ENCODE measurements at places on chromosomes 1 and 21. TPM values are rescaled to one million over a fixed set of nuclear protein-coding genes. Genes with fewer than 3 reads are reported as not detected.

Gene LINGO4
- not detected for total RNA-seq

DNA sequence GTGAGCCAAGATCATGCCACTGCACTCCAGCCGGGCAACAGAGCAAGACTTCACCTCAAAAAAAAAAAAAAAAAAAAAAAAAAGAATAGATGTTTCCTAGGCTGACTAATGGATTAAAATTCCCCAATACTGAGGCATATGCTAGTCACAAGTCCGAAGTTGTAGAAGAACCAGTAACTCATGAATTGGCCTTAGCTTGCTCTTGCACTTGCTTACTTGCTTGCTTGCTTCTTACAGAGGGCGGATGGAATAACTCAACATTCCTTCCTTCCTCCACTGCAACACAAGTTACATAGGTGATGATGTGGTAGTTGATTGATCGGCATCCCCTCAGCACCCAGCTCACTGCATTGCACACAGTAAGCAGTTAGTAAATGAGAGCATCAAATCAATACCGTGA lies 2.8 kb upstream of the TARS2 start:
- H3K27ac ChIP-seq: no peak overlapping the region
- no peak for DNase-seq
- no peaks in the 10 kb centered on the region for H3K36me3 ChIP-seq

DNA sequence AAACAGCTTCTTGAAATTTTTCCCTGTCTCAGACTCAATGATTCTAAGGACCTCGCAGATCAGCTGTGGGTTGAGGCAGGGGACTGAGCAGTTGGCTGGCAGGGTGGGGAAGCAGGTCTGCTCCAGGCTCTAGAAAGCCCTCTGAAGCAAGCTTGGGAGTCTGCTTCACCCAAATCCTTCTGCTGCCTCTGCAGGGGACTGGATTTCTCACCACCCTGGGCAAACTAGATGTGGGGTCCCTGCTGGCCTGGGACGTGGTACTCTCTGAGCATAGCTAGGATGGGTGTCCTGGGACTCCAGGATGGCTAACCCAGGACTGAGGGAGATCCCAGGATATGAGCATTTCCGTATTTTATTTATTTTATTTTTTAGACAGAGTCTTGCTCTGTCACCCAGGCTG lies 89.3 kb downstream of the LAMC2 start:
- H3K4me1 ChIP-seq: no peaks in the 10 kb centered on the region
- H3K4me3 ChIP-seq: no peak overlapping the region
- H3K27me3 ChIP-seq: no peaks in the 10 kb centered on the region
- DNase-seq: no peak

DNA sequence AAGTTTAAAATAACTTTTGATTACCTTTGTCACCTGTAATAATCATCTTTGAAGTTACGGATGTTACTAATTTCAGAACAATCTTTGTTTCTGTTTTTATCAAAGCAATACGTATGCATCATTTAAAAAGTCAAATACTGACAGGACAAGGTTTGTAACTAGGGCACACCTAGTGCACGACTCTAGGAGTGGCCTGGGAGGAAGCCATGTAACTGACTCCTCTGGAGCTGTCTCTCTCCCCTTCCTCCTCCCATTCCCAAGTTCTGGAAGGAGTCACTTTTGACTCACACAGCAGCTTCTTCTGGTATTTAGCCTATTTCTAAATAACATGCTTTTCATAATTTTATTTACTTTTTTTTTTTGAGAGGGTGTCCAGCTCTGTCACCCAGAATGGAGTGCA lies 11.8 kb upstream of the RAP1GAP start:
- no peaks in the 10 kb centered on the region for H3K27me3 ChIP-seq
- H3K27ac ChIP-seq: no peak overlapping the region
- H3K4me1 ChIP-seq: no peaks in the 10 kb centered on the region
- H3K36me3 ChIP-seq: peaks cover 3% of the 10 kb centered on the region
- DNase-seq: no peak

DNA sequence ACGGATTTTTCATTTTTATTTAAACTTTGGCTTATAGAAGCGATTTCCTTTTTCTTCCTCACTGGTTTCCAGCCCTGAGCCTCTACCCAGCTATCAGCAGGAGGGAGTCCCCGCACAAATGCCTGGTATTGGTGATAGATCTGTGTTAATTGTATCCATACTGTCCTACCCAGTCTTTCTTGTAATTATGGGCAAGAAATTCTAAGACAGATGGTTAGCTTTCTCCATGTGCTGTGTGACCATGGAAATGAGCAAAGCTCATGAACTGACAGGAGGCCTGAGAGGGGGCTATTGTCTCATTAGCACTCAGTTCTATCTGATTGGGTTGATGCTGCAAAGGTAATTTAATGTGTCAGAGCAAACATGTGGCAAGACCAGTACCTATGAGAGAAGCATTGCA lies 108.1 kb upstream of the IVNS1ABP start:
- H3K4me1 ChIP-seq: no peaks in the 10 kb centered on the region
- no peaks in the 10 kb centered on the region for H3K36me3 ChIP-seq

- peak; percentile 36 for DNase-seq
- H3K4me1 ChIP-seq: no peaks in the 10 kb centered on the region
- no peak overlapping the region for H3K4me3 ChIP-seq
- H3K27ac ChIP-seq: no peak overlapping the region
- H3K27me3 ChIP-seq: no peaks in the 10 kb centered on the region
Measured at GRCh38 chr1:223670458-223671159, 5.1 kb upstream of the CAPN8 start.

DNA sequence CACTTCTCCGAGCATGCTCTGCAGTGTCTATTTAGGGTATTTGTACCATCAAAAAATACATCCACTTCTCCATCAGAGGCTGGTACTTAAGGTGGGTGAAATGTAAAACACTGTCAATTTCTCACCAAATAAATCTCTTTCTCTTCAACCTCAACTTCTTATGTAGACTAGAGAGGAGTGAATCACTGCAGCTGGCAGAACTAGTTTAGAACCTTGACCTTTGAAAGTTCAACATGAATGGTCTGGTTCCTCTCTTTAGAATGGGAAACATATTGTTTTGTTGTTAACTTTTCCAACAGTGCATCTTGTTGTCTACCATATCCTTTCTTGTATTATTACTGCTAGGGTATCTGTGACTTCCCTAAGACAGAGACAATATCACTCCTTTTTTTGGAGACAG lies 20.1 kb upstream of the SLC44A5 start:
- no peak for DNase-seq
- no peak overlapping the region for H3K27ac ChIP-seq

All from HCT116 (cell line).